ENCODE measurements at places on chromosomes 5 and 9.

- no peak for DNase-seq
These were observed 127.5 kb upstream of the RETREG1 start for GRCh38 chr5:16744164-16744880.

DNA sequence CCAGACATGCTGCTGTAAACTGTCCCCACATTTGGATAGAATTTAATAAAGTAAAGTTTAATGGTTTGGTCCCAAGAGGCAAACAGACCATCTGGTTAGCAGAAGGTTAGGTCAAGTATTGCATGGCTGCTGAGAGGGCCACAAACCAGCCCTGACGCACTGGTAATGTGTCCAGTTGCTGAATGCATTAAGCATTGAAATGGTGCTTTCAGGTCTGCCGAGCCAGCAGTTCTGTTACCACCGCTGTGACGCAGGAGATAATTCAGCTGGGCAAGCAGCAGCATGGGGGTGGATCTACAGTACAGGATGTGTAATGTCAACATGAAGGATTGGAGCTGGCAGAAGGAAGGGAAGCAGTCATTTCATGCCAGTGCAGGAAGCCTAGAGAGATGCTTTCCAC lies 16.0 kb downstream of the ZNF462 start:
- DNase-seq, result peak; percentile 65

DNA sequence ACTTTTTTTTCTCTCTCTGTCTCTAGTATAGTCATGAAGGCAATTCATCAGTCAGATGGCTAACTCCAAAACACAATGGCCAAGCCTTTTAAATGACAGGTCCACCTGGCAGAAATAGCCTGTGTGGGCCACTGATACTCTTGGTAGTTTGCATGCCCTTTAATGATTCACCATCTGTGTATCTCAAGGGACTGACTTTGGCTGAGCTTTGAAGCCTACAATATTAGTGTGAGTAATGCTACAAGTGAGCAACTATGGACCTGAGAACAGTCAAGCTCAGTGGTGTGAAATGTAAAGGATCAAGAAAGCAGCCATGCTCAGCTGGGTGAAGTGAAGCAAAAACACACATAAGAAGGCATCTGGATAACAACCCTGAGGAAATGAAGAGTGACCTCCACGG lies 506.9 kb downstream of the TLE1 start:
- DNase-seq, result peak; percentile 9

GRCh38 chr5:95262933-95263660 lies 21.8 kb downstream of the MCTP1 start:
- DNase-seq, result no peak

DNA sequence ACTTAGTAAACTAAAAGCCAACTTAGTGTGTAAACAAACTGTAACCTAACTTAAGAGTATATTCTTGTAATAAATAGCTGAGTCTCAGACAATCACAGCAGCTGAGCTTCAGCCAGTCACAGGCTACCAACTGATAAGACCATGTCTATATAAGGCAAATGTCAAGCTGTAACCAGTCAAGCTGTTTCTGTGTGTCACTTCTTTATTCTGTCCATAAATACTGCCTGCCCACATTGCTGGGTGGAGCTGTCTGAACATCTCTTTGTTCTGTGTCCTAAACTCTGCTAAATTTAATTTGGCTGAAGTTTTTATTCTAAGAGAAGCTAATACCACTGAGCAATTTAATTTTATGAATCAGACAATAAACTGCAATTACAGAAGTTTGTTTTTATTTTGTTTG lies 412.1 kb upstream of the CDH10 start:
- no peak for DNase-seq

GRCh38 chr5:33232731-33233505 lies 207.8 kb upstream of the TARS1 start:
- DNase-seq, result no peak

DNA sequence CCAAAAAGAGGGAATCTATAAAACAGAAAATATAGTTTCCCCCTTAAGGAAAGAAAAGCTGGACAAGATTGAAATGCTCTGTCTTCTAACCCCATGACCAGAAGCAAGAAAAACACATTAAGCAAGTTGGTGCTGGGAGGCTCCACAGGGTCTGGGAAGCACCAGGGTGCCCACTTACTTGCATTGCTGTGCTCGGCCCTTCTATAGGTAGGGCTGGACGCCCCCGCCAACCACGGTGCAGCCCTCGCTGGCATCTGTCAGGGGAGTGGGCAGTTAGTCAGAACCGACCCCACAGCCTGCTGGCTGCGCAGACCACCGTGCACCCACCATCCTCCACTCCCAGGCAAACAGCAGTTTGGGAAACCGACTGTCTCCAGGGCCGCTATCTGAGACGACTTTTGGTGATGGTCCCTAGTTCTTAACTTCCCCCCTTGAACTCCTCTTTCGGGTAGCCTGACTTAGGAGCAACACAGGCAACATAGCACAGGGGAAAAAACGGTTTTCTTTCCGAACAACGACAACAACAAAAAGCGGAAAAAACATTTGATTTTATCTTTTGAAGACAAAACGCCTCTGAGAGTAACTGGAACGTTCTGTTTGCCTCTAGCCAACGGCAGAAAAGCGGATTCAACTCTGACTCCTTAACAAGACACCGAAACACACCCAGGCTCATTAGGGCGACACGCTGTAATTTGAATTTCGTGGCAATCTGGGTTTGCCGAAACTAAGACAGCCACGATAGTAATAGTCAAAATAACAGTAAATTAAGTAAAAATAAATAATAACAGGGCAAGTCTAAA lies 3.9 kb downstream of the IRX2 start:
- DNase-seq, result no peak

DNA sequence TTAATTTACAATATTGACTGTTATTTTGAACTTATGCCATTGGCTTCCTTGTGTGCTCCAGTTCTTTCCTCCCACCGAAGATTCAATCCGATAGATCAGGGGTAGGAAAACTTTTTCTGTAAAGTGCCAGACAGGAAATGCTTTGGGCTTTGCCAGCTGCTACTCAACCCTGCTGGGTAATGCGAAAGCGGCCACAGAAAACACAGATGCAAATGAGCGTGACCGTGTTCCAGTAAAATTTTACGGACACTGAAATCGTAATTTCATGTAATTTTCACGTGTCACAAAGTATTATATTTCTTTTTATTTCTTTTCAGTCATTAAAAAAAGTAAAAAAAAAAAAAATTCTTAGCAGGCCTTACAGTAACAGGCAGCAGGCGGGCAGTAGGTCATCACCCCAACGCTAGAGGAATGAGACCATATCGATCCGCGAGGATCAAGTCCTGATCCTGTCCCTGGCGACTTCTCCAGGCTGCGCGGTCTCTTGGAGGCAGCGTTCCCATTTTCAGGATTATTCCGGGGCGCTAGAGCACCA lies 599 bp downstream of the NMRK1 start:
- no peak for DNase-seq

- DNase-seq, result no peak
These were observed 60.3 kb downstream of the TMC1 start for GRCh38 chr9:72581694-72582093.

DNA sequence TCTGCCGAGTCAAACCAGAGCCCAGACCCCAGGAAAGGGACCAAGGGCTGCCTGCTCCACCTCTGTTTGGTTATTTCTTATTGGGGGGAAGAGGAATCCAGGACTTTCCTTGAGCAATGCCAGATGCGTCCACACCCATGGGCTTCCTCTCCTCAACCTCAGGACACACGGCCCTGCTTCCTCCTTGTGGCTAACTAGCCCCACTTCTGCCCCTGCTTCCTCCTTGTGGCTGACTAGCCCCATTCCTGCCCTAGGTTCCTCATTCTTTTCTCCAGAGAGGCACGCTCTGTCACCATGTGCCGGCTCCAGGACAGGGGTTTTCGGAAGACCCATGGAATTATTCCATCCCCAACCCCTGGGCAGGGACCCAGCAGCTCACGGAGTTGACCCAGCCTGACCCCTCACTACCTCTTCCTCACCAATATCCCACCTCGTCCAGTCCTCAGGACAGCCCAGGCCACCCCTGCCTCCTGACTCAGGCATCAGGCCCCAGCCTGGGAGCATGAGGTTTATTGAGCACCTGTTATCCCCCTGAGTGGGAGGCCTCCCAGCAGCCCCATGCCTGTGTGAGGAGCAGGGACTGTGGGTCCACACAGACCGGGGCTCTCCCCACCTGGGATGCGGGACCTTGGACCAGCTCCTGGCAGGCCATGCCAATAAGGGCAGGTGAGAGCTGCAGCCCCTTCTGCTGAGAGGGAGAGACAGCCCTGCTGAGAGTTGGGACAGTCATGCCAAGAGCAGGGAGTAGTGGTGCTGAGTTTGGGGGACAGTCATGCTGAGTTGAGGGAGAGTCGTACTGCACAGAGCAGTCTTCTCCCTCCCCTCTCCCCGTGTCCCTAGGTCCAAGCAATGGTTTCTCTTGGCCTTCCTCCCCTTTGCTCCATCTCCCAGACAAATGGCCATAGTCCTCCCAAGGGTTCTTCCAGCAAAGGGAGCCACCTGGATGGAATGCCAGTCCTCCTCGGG lies 11.8 kb upstream of the FCN1 start:
- no peak for DNase-seq

- DNase-seq, result no peak
These were observed 381.1 kb downstream of the TMEM38B start for GRCh38 chr9:106075236-106075959.

GRCh38 chr5:79576606-79577289 lies 35.5 kb upstream of the TENT2 start:
- no peak for DNase-seq

GRCh38 chr9:30519756-30520155 lies 1864.7 kb upstream of the ACO1 start:
- DNase-seq, result no peak

Measured in AG04449 (cell line).